ENCODE measurements at places on chromosomes 12 and 14.
A peak's percentile ranks its signal among the peaks of the same experiment; 100 is the strongest.

DNA sequence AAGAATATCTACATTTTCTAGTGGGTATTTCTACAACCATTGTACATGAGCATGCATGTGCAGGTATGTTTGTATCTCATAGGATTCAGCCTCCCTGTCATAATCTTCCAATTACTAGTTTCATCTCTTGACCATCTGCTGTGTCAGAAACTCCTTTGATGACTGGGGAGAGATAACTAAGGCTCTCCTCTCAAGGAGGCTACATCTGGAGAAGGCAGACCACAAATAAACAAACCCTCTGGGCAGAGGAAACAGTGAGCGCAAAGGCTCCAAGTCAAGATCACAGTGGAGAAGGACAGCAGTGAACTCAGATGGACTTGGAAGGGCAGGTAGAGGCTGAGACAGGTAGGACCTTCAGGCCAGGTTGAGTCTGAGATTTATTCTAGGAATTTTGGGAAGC lies 166.4 kb downstream of the PELI2 start:
- no peak for DNase-seq

- no peak for DNase-seq
These were observed 14.7 kb upstream of the KRT86 start for GRCh38 chr12:52259657-52260243.

DNA sequence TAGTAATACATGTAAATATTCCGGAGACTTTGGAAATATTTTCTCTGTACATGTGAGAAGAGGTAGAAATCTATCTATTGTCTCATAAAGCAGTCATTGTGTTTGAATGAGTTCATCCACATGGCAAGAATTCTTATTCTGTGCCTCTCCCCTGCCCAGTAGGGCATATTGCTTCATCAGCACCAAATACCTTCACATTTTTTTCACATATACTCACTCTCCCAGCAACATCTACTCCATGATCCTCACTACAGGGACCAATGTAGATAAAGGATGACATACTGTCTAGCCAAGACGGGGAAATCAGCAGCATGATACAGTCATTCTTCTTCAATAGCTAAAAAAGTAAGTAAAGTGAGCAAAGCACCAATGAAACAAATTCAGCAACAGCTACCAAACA lies 1.3 kb upstream of the TAS2R14 start:
- no peak for DNase-seq

- DNase-seq, result peak; percentile 47
These were observed 2.3 kb upstream of the CEBPE start for GRCh38 chr14:23121361-23121771.

- DNase-seq, result no peak
These were observed 44.4 kb downstream of the UBE3B start for GRCh38 chr12:109521831-109522230.

DNA sequence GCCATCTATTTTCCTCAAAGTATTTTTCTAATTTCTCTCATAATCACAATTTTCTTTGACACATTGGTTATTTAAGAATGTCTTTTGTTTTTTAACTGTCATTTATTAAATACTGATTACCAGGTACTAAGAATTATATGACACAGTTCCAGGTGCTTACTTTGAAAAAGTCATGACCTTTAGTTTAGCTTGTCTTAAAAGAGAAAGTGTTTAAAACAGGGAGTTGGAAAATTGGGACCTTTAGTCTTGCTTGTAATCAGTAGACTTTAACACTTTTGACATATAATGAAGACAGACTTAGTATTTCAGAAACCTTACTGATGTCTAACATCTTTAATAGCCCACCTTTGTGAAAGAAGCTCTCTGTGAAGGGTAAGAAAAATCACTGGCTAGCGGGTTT lies 19.2 kb downstream of the CREBL2 start:
- DNase-seq, result no peak

DNA sequence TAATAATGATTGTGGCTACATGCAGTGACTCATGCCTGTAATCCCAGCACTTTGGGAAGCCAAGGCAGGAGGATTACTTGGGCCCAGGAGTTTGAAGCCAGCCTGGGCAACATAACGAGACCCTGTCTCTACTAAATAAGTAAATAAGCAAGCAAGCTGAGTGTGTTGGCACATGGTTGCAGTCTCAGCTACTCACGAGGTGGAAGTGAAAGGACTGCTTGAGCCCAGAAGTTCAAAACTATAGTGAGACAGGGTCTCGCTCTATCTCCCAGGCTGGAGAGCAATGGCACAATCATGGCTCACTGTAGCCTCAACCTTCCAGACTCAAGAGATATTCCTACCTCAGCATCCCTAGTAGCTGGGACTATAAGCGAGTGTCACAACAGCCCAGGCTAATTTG lies 64.7 kb downstream of the RPS6KA5 start:
- DNase-seq, result no peak

DNA sequence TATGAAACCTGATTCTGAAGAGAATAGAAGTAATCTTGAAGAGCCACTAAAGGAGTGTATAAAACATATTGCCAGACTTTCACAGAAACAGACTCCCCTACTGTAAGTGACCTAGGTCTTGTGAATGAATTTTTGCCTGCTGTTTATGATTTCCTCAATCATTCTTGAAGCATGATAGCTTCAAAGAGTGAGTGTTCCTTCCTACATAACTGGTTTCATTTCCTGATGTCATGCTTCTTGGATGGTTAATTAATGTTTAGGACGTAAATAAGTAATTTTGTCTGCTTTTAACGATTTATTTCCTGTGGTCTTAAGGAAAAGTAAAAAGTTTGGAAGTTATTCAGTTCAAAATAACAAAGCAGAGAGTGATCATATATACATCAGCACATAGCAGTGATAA lies 129.8 kb downstream of the PIK3C2G start:
- DNase-seq, result no peak

DNA sequence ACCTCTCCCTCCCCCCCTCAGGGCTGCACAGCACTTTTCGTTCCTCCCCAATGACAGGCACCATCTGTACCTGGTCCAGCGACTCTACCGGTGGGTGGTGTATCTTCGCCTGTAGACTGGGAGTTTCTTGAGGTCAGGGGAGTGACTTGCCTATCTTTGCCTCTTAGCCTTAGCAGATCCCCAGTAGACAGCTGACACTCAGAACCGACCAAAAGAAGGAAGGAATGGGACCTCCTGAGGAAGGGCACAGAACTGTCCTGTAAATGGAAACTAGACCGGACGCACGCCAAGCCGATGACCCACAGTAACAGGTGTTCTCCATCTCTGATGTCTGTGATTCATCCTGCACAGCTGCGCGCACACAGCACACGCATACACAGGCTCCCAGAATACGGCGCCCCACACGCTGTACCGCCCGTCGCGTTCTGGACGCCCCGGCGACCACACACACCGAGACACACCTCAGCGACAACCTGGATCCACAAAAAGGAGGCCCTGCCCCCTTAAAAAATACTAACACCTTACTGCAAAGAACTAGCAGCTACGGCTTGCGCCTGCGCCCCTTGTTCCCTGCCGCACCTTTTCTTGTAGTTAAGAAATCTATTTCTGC lies 673 bp upstream of the TTC9 start:
- no peak for DNase-seq

DNA sequence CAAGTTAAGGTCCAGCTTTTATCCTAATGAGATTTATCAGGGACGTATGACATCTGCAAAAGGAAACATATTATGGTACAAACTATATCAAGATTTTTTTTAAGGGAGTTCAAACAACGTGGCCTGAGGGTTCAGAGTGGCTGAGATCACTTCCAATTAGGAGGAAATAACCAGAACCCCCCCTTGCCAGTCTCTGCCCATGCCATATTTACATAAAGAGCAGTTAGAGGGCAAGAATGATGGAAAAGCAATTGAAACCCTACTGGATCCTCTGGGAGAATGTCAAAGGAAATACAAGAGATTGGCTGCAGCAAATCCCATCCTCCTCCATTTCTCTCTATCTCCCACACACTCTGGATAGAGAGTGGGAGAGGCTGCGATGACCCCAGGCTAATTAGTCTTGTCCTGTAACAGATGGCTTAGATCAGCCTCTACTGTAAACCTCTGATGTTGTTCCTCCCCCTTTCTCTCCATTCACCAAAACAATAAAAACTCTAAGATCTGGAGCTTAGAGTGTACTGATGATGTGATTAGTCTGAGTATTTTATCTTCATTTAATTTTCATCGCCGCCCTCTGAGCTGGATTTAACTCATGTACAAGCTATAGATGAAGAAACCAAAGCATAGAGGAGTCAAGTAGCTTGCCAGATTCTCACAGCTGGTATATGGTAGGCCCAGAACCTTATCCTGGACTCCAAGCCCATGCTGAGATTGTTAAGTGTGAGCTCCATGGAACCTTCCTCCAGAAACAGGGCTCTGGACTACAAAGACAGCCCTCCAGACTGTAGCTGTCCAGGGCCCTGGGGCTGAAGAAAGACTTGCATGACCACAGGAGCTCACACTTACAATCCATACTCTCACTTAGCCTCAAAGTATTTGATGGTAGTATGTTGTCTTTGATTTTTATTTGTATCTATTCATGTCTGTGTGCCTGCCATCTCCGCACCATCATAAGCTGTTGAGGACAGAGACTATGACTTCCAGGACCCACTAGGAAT lies 54.1 kb upstream of the GNG2 start:
- no peak for DNase-seq

DNA sequence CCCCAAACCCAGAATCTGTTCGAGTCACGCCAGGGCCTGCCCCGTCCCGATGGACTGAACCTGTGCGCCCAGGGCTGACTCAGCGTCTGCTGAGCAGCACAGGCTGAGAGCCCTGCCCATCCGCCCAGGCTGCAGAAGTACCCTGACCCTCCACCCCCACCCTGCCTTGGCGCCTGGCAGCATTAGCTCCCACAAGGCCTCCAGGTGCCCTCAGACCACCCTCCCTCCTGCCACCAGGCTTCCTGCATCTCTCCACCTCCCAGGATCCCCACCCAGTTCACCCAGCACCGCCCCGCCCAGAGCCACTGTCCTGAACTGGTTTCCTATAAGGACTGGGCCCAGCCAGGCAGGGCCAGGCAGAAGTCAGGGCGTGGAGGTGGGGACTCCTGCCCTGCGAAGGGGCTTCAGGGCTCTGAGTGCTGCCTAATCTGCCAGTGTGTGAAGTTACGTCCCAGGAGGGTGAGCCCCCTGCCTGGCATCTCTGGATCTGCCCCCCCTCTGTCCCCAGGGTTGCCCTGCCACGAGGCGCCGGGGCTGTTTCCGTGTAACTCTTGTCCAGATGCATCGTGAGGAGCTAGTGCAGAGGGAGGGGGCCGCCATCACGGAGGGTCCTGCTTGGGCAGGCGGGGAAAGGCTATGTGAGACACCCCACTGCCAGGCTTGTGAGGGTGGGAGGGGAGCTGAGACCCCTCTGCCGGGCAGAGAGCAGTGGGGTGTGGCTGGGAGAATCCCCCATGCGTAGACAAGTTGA lies 9.1 kb downstream of the ADSS1 start:
- DNase-seq, result no peak

DNA sequence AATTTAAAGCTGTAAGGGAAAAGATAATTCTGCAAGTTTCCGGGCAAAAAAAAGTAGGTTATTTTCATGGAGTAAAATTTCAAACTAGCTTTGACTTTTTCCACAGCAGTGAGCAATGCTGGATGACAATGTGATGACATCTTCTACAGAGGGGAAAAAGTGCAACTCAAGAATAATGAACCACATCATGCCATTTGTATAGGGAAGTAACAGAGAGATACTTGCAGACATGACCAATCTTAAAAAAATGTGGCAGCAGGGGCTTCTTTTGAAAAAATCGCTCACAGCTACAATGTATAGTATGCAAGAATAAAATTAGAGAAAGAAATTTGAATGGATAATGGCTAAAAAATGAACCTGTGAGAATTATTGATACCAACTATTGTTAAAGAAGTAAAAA lies 115.5 kb downstream of the DHRS2 start:
- no peak for DNase-seq

GRCh38 chr12:19451196-19451595 lies 11.9 kb downstream of the AEBP2 start:
- no peak for DNase-seq

DNA sequence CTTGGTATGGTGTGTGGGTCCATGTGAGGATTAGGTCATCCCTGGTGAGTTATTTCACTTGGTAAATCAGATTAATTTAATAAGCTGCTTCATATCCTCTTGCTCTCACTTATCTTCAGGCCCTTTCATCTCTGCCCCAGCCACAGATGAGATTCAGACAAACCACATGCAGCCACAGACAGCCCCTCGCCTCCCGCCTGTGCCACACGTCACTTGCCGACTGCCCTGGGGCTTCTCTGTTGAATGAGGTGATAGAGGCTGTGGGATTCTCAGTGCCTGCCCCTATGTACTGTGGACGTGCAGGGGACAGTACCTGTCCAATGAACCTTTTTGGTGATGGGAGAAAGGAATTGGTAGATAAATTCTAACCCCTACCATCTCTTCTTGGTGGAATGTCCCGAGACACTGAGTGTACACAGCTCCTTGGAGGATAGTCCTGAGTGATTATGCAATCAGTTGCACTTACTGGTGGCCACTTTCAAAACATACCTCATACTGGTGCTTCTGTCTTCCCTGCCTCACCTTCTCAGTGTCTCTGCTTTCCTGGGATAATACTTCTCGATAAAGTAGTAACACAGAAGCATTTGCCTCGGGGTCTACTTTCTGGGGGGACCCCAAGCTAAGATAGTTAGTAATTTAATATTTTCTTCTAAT lies 248.7 kb downstream of the TTC6 start:
- no peak for DNase-seq

GRCh38 chr12:43848226-43848507 lies 12.3 kb downstream of the TMEM117 start:
- DNase-seq, result no peak

- no peak for DNase-seq
These were observed 32.2 kb downstream of the SYNE3 start for GRCh38 chr14:95484296-95484695.

- DNase-seq, result no peak
These were observed 83.3 kb upstream of the MED13L start for GRCh38 chr12:116360579-116361413.

- DNase-seq, result no peak
These were observed 1.2 kb downstream of the CDKN1B start for GRCh38 chr12:12718381-12718759.

DNA sequence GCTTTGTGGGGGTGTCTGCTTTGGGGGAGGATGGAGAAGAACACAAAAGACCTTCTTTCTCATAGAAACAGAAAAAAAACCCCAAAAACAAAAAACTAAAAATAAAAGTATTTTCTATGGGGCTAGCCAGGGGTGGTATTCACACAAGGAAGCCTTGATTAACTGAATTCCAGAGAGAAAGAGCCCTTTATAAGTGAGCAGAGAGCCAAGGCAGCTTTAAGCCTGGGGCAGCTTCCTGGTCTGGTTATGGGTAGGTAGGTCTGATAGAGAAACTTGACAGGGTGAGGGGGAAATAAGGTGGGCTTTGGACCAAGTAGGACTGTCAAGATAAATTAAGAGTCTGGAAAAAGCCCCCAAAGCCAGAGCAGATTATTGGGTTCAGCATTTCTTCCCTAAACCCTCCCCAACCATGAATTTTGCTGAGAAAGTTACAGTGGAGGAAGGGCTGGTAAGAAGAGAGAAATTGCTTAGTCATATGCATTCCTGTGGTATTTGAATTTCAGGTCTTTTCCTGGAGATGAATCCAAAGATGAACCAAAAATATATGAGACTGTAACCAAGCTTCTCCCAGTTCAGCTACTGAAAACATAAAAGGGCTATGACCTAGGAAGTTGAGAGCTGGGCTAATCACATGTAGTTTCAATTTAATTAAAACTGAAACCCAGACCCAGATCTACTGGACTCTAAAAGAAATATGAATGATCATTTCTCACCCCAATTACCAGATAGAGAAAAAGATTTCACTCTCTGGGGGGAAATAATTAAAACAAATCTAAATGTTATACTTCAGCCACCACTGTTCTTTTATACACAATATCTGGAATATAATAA lies 144.8 kb downstream of the TBC1D30 start:
- no peak for DNase-seq

All from Right ventricle myocardium superior (tissue), 1 donor.